ENCODE measurements at places on chromosomes 1 and 21.

GRCh38 chr1:155622191-155622590, 12.2 kb downstream of the MSTO1 start:
- no peak for DNase-seq

DNA sequence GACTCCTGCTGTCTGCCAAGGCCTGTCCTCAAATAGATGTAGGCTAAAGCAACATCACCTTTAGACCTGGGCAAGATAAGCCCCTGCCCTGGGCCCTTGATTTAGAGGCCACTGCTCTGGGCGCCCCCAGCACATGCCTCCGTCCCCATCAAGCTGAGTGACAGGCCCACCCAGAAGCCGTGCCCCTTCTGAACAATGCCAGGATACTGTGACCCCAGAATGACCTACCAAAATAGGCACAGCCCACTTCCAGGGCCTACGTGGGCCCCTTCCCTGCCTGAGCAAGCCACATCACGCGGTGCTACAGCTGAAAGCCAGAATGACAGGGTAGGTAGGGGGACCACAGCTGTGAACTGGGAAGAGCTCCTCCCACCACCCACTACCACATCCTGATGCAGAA, 24.7 kb upstream of the BECN2 start:
- DNase-seq = no peak

DNA sequence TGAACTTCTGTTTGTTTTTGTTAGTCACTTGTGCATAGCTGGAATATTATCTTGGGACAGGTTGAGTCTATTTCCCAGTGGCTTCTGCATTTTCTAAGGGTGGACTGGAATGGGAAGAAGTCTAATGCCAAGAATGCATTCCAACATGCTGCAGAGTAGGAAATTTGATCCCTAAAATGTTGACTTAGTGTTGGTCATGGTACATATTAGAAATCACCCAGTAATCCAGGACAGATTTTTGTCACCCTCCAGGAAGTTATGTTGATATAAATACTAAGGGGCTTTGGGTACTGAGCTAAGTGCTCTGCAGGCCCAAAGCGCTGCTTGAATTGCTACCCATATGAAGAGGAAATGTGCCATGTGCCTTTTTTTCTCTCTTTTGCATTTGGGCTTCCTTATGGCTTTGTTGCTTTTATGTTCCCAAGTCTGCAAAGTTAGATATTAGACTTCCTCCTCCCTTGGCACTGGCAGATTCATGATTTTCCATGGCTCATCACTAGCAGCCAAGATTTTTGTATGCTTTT, 10.0 kb downstream of the ARID1A start:
- no peak for DNase-seq

- no peak for DNase-seq
Observed at GRCh38 chr1:214557952-214558735, 6.7 kb upstream of the PTPN14 start.

- DNase-seq = peak; percentile 61
Observed at GRCh38 chr1:205003358-205004131, 39.5 kb upstream of the CNTN2 start.

DNA sequence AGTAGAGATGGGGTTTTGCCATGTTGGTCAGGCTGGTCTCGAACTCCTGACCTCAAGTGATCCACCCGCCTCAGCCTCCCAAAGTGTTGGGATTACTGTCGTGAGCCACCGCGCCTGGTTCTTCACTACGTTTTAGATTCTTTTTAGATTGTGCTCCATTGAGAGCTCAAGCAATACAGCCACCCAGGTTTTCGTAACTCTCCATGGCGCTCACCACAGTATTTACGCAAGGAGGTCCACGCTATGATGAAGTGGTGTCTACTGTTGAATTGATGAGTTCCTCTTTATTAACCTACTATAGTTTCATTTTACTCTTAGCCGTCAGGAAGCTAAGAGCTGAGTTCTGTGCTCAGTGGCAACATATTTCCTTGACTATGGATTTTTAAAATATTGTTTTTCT, 1.8 kb upstream of the KIF1B start:
- no peak for DNase-seq

GRCh38 chr1:172343240-172344160, 77.0 kb upstream of the C1orf105 start:
- no peak for DNase-seq

- no peak for DNase-seq
Observed at GRCh38 chr1:21261551-21262292, 28.5 kb downstream of the ECE1 start.

DNA sequence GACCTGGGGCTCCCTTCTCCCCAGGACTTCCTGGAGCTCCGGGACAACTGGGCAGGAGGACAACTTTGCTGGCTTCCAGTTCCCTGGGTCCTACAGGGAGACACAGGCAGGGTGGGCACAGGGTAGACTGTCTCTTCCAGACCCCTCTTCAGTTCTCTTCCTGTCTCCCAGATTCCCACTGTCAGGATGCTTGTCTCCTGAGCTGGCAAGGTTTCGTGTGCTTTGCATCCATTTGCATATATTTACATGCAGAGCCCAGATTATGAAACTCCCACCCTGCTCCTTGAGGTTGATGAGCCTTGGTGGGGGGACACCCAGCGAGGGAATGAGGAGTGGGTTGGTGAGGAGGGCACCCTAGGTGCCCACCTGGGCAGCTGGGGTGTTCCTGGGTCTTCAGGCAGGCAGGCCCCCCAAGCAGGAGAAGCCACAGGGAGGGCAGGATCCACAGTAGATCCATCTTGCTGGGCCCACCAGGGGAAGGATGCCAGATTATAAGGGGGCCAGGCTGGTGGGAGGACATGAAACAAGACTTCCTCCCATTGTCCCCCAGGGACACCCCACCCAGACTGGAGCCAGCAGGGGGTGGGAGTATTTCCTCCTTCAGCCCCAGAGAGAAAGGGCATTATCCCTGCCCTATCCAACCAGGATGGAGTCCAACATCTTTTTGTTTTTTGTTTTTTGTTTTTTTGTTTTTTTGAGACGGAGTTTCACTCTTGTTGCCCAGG, at the start of gene FCN3:
TSS of gene FCN3 (minus strand) at position 463 of the 725 bp plus-strand sequence. CDS start at position 457, 6 bp downstream.
- DNase-seq = no peak

- no peak for DNase-seq
Observed at GRCh38 chr21:45335151-45335760, 47.6 kb upstream of the POFUT2 start.

- DNase-seq = no peak
Observed at GRCh38 chr1:206588492-206588891, 23.8 kb downstream of the EIF2D start.

GRCh38 chr1:53736290-53736689, 2.7 kb downstream of the GLIS1 start:
- no peak for DNase-seq

GRCh38 chr1:25502957-25503356, 40.4 kb upstream of the LDLRAP1 start:
- no peak for DNase-seq

DNA sequence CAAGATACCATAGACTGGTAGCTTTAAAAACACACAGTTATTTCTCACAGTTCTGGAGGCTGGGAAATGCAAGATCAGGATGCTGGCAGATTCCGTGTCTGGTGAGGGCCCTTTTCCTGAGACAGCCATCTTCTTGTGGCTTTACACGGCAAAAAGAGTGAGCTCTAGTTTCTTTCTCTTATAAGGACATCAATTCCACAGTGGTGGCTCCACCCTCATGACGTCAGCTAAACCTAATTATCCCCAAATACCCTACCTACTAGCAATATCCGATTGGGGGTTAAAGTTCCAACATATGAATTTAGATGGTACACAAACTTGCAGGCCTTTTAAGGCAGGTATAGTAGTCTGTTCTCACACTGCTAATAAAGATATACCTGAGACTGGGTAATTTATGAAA, 77.7 kb downstream of the PRRX1 start:
- no peak for DNase-seq

DNA sequence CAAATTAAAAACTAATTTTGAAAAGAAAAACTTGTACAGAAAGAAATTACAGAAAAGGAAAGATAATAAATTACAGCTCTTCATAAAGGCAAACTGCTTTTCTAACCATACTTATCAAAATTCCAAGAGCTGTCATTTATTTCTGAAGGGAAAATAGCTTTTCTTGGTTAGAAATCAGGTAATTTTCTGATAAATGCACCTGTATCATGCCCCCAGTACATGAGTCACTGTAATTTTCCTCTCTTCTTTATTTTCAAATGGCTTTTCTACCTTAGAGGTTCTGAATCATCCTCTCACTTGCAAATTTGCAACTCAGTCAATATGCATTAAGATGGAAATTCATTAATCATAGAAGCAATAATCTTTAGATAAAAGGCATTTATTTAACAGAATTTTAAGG, 100.1 kb downstream of the SLC35F3 start:
- no peak for DNase-seq

- no peak for DNase-seq
Observed at GRCh38 chr1:234281826-234282489, 91.3 kb upstream of the COA6 start.

DNA sequence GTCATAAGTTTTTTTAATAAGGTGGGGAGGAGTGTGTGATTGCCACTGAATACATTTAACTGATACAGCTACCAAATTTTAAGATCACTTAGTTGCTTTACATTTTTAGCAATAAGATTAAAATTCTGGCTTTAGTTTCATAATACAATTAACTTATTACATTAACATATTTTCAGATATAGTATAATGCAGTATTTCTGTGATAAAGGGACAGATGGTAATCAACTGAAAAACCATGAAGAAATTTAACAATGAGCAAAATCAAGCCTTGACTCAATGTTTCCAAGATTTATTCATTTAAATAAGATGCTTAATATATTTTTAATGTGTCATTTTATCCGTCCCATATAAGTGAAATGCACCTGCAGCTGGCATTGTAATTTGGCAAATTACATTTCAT, 4.0 kb downstream of the TOMM20 start:
- no peak for DNase-seq

- DNase-seq = peak; percentile 50
Observed at GRCh38 chr1:22105611-22106207, 37.2 kb downstream of the WNT4 start.

DNA sequence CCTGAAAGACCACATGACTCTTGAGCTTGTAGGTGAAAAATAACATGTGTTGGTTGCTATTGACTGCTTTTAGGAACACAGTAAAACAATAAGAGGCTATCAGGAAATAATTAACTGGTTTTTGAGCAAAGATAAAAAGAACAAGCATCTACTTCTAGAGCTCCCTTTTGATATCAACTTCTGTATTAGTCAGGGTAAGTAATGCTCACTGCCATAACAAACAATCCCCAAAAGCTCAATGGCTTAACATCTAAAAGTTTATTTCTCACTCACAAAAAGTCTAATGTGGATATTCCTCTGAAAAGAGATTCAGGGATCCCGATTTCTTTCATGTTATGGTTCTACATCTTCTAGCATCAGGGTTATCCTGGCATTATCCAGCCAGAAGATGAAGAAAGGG, 25.3 kb upstream of the PROX1 start:
- DNase-seq = no peak

GRCh38 chr21:32184065-32184464, 94.8 kb downstream of the MIS18A start:
- DNase-seq = no peak

GRCh38 chr1:2611031-2611501, 21.8 kb downstream of the MMEL1 start:
- peak; percentile 14 for DNase-seq

DNA sequence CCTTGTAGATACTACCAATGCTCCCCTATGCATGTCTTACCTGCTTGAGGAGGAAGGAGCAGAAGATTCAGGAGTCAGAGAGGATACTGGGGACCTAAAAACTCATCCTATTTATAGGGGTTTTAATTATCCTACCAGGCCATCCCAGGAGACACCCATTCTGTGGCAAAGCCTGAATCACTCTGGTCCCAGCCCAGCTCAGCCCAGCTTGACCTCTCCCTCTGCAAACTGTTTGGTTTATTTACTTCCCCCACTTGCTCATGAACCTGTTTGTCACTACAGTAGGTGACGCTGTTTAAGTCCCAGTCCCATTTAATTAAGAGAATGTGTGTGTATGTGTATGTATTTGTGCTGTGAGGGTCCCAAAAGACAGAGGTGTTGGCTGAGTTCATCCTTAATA, at the start of gene RPTN:
TSS of gene RPTN (minus strand) at position 85 of the 400 bp plus-strand sequence. CDS start 1,339 bp downstream, outside the sequence.
- DNase-seq = no peak

GRCh38 chr1:39645411-39646043, 6.1 kb upstream of the HEYL start:
- DNase-seq = no peak

GRCh38 chr1:86811142-86811924, 102.6 kb downstream of the SELENOF start:
- no peak for DNase-seq

- no peak for DNase-seq
Observed at GRCh38 chr1:75135573-75136194, 1.5 kb downstream of the LHX8 start.

DNA sequence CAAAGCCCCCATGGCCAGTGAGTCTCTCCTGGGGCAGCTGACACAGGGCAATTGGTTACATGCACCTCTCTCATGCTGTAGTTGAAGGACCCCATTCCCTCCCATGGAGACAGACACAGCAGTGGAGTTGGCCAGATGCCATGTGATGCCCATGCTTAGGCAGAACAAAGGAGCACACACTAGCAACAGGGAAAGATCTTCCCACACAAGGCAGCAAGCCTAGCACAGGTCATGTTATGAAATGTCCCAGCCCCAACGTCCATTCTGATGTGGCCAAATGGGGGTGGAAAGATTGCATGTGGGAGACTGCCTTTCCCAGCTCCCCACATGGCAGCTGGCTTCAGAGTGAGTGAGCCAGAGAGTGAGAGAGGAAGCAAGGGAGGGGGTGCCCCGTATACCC, 34.5 kb downstream of the AADACL4 start:
- no peak for DNase-seq

- DNase-seq = no peak
Observed at GRCh38 chr1:151166505-151166956, 587 bp downstream of the SCNM1 start.

DNA sequence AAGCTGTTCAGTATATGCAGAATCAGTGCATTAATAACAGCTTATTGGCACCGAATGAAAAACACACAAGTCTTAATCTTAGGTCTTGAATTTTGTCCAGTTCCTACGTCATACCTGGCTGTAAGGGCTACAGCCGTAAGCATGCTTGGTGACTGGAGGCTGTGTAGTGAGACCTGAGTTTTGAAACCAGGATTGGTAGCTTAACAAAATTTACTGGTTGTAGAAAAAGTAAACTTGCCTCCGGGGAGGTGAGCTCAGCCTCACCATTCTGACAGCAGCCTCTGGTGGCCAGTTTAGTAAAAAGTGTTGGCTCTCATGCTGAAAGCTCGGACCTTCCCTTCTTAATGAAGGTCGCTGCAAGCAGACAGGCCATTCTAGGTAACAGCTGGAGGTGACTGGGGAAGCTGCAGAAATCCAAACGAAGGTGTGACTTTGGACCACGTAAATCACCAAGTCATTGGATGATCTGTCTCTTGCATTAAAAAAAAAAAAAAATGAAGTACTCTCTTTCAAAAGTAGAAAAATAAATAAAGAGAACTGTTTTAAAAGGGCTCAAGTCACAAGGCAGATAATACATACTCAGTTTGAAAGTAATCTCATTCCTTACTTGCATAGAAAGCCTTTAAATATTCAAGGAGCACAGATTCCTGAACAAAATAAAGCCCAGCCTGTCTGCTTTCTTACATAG, 48.9 kb downstream of the HLCS start:
- peak; percentile 65 for DNase-seq

- no peak for DNase-seq
Observed at GRCh38 chr1:175822580-175822979, 79.2 kb upstream of the TNR start.

- DNase-seq = no peak
Observed at GRCh38 chr1:241810769-241811405, 37.1 kb upstream of the EXO1 start.

All from Caco-2 (cell line).